ENCODE measurements at places on chromosomes 7 and 10. TPM values are rescaled to one million over a fixed set of nuclear protein-coding genes. Genes with fewer than 3 reads are reported as not detected.

- no peak for DNase-seq
Measured at GRCh38 chr10:34397324-34397723, 417.8 kb downstream of the PARD3 start.

GRCh38 chr7:1919539-1920265 is 249.6 kb downstream of the ELFN1 start:
- no peak for DNase-seq

- no peak for DNase-seq
Measured at GRCh38 chr10:124640538-124641231, 103.5 kb downstream of the FAM53B start.

- no peak for DNase-seq
Measured at GRCh38 chr10:3820255-3820654, 35.2 kb upstream of the KLF6 start.

- no peak for DNase-seq
Measured at GRCh38 chr10:111430070-111430469, 353.2 kb downstream of the ADRA2A start.

DNA sequence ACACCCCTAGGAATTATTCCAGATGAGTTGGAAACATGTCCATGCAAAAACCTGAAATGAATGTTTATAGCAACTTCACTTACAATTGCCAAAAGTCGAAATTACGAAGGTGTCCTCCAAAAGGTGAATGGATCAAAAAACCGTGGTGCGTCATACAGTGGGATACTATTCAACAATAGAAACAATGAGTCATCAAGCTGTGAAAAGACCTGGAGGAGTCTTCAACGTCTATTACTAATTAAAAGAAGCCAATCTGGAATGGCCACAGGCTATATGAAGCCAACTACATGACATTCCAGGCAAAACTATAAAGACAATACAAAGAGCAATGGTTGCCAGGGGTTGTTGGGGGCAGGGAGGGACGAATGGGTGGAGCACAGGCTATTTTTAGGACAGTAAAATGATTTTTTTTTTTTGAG is 12.6 kb upstream of the PPP2R2D start:
- DNase-seq = no peak

DNA sequence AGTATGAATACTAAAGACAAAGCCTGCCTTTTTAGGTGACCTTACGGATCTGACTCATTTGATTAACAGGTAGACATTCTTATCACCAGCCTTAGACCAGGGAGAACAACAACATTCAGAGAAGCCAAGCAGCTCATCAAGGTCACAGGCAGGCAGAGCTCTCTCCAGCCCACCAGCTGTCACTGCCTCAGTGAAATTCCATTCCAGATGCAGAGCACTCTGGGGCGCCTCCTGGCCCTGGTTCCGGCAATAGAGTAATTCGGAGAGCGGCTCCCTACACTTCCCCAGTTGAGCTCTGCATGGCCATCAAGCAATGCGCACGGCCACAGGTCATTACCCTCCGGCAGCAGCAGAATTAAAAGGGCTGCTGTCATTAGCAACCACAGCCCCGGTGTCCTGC is 164.7 kb downstream of the TCERG1L start:
- no peak for DNase-seq

DNA sequence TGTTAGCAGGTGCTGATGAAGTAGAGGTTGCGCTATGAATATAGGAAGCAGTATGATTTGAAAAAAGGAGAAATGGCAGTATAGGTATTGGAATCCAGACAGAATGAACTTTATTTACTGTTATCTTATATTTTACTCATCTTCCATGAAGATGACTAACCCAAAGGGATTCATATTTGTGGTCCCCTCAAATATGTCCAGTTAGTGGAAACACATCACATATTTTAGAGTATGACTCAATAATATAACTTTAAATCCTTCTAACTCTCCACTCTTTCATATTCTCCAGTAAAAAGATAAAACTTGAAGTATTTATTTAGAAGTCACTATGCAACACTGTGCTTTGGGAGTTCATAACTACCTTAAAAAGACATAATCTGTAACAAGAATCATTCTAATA is 286.5 kb upstream of the LRRTM3 start:
- DNase-seq = no peak

DNA sequence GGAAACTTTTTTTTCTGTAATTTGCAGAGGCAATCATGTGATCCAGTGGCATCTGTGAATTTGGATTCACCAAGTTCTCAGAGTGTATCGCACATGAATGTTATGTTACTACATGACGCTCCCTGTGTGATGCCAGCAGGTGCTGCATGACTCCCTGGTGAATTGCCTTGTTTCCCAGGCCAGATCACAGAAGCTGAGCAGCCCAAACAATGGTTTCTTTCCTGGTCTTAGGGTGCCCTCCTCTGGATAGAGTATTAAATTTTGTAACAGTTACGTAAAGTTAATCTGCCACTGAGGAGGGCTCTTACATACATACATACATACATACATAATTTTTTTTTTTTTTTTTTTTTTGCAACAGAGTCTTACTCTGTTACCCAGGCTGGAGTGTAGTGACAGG is 3.6 kb downstream of the ZSCAN21 start:
- DNase-seq = no peak

GRCh38 chr10:77291596-77292505 is 345.8 kb downstream of the KCNMA1 start:
- DNase-seq = no peak

- DNase-seq = no peak
Measured at GRCh38 chr10:3331690-3332230, 159.2 kb upstream of the PITRM1 start.

DNA sequence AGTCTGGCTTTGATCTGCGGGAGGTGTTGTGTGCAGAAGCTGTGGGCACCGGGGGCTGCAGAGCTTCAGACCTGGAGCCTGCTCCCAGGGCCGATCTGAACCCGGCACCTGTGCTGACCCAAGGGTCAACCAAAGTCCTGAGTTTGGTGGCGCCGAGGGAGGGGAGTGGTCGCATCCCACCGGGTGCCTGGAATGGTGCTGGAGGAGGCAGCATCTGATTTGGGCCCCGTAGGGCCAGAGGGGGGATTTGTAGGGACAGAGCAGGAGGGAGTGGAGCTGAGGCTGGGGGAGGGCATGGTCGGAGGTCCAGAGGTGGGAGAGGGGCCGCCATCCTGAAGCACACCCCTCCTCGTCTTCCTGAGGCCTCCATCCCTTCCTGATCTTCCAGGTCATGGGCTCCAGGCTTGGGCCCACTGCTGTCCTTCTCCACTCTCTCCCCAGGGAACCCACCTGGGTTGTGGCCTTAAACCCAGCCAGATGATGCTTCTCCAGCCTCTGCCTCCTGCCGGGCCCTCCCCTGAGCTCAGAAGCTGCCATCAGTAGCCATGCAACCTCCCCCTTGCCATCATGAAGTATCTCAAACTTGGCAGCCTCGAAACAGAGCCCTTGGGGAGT is 112.9 kb downstream of the LHPP start:
- DNase-seq = no peak

DNA sequence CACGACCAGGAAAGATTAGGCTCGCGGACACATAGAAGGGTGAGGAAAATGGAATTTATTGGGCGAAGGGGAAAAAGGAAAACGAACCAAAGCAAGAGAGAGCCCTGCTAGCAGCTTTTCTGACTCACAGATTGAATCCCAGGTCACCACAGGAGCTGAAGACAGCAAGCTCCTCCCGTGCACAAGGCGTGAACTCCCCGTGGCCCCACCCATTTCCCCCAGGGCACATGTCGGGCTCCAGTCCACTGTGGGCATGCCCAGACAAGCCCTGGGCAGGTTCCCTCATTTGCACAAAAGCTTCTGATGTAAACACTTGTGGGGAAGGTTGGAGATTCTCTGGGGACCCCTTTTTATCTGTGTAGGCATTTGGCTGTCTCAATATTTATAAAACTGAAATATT is 582.4 kb downstream of the SUGCT start:
- no peak for DNase-seq

DNA sequence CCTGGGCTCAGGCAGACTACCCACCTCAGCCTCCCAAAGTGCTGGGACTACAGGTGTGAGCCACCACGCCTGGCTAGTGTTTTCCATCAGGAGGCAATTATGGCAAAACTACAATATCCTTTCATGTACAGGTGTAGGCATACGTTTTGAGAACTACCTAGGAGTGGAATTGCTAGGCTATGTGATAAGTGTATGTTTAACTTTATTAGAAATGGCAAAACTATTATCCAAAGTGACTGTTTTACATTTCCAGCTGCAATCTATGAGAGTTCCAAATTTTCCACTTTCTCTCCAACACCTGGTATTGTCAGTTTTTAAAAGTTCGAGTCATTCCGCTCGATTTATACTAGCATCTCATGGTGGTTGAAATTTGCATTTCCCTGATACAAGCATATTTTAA is 59.0 kb downstream of the ZMYND11 start:
- no peak for DNase-seq

- DNase-seq = no peak
Measured at GRCh38 chr7:47962262-47962661, 14.0 kb upstream of the PKD1L1 start.

DNA sequence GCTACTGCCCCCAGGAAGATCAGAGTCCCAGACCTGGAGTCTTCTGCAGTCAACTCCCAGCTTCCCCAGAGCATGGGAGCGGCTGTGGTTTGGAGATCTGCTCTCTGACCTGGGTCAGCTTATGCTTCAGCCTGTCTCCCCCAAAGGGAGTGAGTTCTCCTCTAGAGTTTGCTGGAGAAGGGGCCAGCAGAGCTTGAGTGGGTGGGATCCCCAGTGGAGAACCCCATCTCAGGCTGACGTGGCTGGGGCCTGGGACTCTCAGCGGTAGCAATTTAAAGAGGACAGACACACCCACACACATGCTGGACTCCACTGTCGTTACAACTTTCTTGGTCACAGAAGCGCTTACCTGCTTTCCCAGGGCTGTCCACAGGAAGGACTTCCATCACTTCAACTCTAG is 6.3 kb downstream of the UNC5B start:
- DNase-seq = no peak

DNA sequence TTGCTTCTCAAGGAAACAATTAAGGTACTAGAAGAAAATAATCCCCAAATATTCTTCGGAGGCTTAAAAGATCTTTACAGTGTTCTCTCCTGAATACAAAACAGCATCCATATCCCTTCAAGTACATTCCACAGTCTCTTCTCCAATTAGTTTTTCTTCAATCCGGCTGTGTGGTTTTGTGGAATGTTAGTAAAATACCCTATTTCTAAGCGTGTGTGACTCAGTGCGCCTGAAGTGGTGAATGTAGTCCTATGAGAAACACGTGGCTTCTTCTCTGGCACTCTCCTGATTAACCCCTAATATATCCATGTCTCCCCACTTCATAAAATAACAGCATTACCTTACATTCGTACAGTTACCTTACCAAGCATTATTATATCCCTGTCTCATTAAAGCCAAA is 570.2 kb downstream of the ARL4A start:
- DNase-seq = no peak

GRCh38 chr10:123972481-123973401 is 81.1 kb upstream of the CPXM2 start:
- no peak for DNase-seq

DNA sequence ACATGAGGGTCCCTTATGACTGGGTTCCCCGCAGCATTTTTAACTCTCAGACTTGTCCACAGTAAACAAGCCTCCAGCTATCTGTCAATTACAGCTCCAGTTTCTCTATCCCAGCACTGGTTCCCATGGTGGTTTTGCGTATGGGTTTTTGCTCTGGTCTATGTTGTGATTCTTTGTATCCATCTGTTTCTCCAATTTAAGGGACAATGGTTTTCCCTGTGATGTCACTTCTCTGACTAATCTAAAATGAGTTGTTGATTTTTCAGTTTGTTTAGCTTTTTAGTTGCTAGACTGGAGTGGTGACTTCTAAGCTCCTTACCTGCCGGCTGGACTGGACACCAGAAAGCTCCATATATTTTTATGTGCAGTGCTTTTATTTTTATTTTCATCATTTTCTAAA is 303.7 kb downstream of the INHBA start:
- no peak for DNase-seq

GRCh38 chr10:23694446-23694920 is 255.6 kb downstream of the OTUD1 start:
- no peak for DNase-seq

DNA sequence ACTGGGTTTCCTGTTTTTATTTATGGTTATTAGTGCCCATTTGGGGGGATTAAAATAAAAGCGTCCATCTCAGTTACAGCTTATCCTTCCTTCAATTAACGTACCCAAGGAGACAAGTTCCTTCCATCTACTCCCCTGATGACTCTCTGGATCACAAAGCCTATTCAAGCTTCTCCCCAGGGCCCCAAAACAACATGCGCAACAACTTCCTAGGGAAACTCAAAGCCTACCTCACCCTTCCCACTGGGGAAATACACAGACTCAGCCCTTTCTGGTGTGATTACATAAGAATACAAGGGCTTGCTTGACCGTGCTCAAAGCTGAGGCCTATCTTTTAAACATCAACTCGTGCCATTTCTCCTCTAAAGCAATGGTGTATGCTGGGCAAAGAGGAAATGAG is 112.4 kb downstream of the CDK6 start:
- no peak for DNase-seq

GRCh38 chr7:69768986-69769595 is 170.8 kb downstream of the AUTS2 start:
- no peak for DNase-seq

- no peak for DNase-seq
Measured at GRCh38 chr10:114634609-114634979, 23.5 kb downstream of the ABLIM1 start.

DNA sequence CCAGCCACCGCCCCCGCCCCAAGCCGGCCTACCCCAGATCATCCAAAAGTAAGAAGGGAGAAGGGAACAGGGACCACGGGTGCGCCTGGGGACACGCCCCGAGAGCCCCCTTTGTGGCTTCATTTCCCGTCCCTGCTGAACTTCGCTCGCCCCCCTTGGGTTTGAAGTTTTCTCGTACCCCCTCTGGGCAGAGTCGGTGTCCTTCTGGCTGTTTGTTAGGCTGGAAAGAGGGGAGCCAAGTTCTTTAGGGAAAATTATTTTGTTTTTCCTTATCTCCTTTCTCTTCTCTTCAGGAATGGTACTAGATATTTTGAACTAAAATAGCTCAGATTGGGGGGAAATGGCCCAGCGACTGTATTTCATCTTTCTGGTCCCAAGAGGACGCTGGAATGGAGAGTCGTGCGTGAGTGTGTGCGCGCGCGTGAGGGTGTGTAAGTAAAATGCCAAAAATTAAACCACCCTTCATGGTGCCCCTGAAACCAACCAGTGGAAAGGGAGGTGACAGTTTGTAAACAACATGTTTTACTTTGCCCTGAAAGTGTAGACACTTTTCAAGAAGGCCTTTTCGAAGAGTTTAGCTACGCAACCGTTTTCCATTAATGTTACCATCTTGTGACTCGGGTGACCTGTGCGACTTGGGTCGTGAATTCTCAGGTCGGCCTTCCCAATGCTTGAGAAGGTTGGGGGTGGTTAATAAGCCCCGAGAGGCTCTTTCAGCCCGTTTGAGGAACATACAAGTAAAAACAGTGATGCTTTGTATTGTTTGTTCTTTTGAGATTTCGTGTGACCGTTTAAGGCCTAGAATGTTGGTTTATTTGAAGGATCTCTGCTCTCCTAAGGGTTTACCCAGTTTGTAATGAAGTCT is 694 bp downstream of the RBM20 start:
- no peak for DNase-seq

Gene AS3MT
- 0.46 TPM for total RNA-seq

Gene TEX47
- not detected for total RNA-seq

Gene ANKRD30A
- total RNA-seq = not detected

Gene SND1
- 204 TPM for total RNA-seq

Gene COL13A1
- not detected for total RNA-seq

Gene ZNF425
- 1.4 TPM for total RNA-seq

Gene GATA3
- 0.53 TPM for total RNA-seq

Gene CTAGE6
- total RNA-seq = 2.2 TPM

Gene ZNF804B
- not detected for total RNA-seq

Gene UNCX
- not detected for total RNA-seq

Gene SFTPD
- total RNA-seq = not detected

Gene FAM237B
- not detected for total RNA-seq

Gene MPLKIP
- 35.1 TPM for total RNA-seq

Gene EPHB6
- total RNA-seq = 20.9 TPM

Gene HSPA12A
- 4.0 TPM for total RNA-seq

Gene INHBA
- not detected for total RNA-seq

Measured in activated B cell treated with CpG ODN at 0.5 μM for 24 hours (primary cell).